ENCODE measurements at places on chromosomes 6 and 20. TPM values are rescaled to one million over a fixed set of nuclear protein-coding genes. Genes with fewer than 3 reads are reported as not detected.

CST2 gene
- 1.2 TPM for total RNA-seq

TSPYL1 gene
- 67.7 TPM for total RNA-seq

MLIP gene
- 1.4 TPM for total RNA-seq

MYCT1 gene
- total RNA-seq = 13.6 TPM

TAAR5 gene
- not detected for total RNA-seq

TBC1D20 gene
- total RNA-seq = 33.0 TPM

C4A gene
- 51.7 TPM for total RNA-seq

GMDS gene
- total RNA-seq = 20.1 TPM

WFDC10B gene
- not detected for total RNA-seq

VWA7 gene
- 0.48 TPM for total RNA-seq

GUCA1A gene
- total RNA-seq = not detected

OOEP gene
- total RNA-seq = not detected

SLC17A9 gene
- 9.9 TPM for total RNA-seq

ARMC2 gene
- 7.4 TPM for total RNA-seq

BFSP1 gene
- 0.67 TPM for total RNA-seq

TMEM244 gene
- total RNA-seq = not detected

HLA-DQB1 gene
- total RNA-seq = 4.2 TPM

MEI4 gene
- 0.09 TPM for total RNA-seq

CPXM1 gene
- total RNA-seq = 36.6 TPM

AHI1 gene
- 32.0 TPM for total RNA-seq

LPA gene
- not detected for total RNA-seq

TPX2 gene
- total RNA-seq = 0.88 TPM
